ENCODE measurements at places on chromosomes 12 and 14. TPM values are rescaled to one million over a fixed set of nuclear protein-coding genes. Genes with fewer than 3 reads are reported as not detected.
A peak's percentile ranks its signal among the peaks of the same experiment; 100 is the strongest.

DNA sequence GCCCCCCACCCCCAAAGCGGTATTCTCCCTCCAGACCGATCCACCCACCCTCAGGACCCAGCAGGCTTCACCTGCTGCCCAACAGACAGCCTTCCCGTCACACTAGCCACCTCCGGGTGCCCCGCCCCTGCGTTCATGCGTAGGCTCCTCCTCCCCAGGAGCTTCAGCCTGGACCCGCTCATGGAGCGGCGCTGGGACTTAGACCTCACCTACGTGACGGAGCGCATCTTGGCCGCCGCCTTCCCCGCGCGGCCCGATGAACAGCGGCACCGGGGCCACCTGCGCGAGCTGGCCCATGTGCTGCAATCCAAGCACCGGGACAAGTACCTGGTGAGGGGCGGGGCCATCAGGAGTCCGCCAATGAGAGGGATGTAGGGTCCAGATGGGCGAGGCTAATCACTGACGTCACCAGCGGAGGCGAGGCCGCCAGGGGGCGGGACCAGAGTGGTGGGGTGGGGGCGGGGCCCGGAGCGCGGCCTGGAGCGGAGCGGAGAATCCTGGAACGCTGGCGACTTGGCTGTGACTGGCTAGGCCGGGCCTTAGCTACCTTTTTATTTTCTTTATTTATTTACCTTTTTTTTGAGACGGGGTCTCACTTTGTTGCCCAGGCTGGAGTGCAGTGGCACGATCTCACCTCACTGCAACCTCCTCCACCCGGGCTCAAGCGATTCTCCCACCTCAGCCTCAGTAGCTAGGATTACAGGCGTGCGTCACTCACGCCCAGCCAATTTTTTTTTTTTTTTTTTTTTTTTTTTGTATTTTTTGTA, 4.4 kb downstream of the TNS2 start:
- DNase-seq = peak; percentile 77

DNA sequence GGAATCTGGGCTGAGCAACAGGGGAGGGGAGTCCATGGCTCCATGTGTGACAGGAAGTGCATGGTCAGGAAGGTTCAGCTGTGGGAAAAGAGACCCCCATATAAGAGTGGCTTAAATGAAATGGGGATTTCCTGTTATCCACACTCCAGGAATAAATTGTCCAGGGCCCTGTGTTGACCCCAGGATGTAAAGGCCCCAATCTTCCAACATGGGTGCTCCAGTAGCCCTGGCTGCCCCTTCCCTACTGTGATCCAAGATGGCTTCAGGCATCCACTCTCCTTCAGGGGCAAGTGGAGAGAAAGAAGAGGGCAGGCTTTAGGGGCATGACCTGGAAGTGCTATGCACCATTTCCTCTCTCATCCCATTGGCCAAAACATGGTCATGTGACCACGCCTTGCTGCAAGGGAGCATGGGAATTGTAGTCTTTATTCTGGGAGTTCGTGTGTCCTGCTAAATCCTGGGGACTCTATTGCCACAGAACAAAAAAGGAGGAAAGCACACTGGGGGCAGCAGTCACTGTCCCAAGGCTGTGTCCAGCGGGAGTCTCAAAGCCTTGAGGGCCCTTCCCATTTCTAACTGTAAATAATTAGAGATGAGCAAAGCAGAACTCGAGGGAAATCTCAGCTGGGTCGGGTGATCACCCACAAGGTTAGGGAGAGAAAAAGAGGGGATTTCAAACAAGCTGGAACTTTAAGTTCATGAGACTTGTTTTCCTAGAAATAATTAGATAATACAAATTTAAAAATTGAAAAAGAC, 289.2 kb downstream of the ADGRD1 start:
- DNase-seq = no peak

DNA sequence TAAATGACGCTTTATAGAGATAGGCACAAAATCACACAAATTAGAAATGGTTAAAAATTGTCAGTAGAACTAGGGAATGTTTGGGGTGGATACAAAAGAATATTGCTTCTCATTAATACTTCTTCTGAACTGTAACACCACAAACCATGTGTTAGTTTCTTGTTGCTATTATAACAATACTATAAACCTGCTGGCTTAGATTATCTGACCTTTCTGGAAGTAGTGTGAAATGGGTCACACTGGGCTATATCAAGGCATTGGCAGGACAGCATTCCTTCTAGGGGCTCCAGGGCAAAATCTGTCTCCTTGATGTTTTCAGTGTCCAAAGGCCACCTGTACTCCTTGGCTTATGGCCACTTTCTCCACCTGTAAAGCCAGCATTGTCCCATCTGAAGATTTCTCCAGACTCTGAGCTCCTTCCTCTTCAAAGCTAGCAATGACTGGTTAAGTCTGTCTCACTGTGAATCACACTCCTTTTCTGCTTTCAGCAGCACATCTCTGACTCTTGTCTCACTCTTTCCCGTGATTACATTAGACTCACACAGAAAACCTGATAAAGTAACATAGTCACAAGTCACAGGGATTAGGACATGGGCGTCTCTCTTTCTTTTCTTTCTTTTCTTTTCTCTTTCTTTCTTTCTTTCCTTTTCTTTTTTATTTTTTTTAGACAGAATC, 86.3 kb downstream of the SLC15A4 start:
- no peak for DNase-seq

GRCh38 chr14:55908106-55908505, 210.1 kb upstream of the PELI2 start:
- DNase-seq = no peak

- DNase-seq = no peak
Observed at GRCh38 chr12:119678459-119678858, 10.5 kb downstream of the PRKAB1 start.

- DNase-seq = no peak
Observed at GRCh38 chr12:54358191-54358944, 5.9 kb downstream of the GPR84 start.

DNA sequence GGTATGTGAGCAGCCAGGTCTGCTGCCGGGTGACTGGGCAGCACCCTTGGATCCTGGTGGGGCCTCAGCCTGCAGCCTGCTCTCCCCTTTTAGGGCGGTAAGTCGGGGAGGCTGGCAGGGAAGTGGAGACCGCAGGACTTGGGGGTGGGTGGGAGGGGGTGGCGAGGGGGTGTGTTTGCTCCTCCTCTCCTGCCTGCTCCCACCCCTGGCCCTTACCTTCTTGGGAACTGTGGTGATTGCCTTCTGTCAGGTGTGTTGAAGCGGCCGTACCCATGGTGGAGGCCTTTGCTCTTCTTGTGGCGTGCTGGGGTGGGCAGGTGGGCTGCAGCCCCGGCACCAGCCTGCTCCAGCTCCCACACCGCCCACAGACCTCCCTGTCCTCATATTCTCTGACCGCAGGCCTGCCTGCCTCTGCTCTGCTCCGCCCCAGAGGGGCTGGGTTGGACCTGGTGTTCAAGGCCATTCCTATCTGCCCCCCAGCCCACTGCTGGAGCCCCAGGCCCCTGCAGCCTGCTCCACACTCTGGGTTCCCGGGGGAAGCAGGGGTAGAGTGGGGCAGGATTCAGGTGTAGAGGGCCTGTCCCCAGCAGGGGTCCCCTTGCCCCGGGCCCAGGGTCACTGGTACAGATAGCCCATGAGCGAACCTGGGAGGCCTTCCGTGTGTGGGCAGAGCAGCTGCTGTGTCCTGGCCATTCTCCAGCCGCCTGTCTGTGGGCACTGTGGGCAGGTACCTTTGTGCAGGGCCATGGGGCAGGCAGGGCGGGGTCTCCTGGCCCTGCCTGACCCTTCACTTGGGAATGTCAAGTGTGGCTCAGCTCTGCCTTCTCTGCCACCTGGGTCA, 5.2 kb downstream of the TEDC1 start:
- DNase-seq = no peak

DNA sequence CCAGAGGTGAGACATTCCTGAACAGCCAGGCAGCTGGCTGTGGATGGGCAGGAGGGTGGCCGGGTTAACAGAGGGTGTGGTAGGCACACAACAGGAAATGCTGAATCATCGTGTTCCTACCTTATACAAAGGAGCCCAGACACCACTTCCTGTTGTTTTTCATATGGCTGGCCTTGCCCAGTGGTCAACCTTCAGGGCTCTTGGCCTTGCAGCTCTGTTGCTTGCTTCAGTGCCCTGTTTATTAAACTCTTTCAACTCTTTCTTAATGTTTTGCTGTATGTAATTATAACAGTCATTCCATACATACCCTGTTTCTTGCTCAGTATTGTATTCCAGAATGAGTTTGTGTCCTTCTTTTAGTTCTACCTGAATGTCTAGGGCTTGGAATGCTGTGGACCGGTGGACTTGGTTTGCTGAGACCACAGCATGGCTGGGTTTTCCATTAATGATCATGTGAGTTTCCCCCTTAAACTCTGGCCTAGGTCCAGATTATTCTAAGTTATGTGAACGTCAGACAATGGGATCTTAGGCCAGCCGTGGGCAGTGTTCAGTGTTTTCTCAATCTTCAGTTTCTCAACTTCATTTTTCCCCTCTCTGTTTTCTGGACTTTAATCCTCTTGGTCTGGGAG, 11.9 kb downstream of the CFAP54 start:
- peak; percentile 61 for DNase-seq

DNA sequence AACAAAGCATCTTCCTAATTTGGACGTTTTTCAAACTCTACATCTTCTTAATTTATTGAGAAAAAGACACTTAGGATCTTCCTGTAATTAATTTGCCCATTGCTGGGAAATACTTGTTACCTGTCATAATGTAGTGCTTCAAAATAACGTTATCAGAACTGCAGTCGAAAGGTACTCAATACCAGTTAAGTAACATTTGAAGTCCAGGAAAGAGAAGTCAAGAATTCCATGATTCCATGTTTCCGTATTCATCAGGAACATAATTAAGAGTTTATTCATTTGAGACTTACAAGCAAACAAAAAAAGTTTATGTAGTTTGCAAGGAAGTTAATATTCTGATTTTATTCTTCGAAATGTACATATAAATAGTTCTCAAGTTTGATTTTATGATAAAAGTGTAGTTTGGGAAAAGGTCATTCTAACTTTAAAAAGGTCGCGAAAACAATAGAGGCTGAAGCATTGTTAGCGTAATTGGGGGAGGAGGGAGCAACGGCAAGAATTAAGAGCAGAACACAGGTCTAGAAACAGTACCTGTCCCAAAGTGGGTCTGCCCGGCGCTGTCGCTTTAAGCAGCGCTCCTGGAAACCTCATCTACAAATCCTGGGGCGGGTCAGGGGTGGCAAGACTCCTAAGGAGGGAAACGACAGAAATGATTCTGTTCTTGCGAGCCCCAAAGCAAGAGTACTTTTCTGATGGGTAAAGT, 1.2 kb upstream of the KCNMB4 start:
- DNase-seq = no peak

- DNase-seq = no peak
Observed at GRCh38 chr14:27730204-27730603, 1036.4 kb upstream of the FOXG1 start.

DNA sequence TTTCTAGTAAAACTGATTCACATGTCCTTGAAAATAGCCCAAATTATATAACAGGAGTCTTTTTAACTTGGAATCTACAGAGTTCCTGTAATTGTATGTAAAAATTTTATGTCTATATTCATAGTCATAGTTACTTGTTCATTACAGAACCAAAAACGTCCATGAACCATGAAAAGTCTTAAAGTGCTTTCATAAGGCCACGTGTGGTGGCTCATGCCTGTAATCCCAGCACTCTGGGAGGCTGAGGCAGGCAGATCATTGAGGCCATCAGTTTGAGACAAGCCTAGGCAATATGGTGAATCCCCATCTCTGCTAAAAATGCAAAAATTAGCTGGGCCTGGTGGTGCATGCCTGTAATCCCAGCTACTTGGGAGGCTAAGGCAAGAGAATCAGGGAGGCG, 48.4 kb downstream of the GALNT4 start:
- no peak for DNase-seq

GRCh38 chr12:11954181-11954580, 116.6 kb upstream of the BCL2L14 start:
- DNase-seq = no peak

DNA sequence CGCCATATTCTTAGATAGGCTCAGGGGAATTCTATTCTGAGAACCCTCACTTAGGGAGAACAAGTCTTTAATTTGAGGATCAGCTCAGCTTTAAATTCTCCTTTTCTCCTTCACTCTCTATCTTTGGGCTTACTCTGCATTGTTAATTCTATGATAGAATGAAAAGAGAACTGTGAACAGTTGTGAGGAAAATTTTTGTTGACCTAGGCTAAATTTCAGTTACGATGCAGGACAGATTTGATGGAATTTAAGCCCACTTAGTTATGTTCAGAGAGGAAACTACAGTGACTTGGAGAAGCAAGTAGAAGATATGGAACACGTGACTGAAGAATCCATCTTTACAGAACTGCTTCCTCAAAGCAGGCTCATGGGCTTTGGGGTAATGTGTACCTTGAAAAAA, 82.7 kb downstream of the TBC1D30 start:
- no peak for DNase-seq

DNA sequence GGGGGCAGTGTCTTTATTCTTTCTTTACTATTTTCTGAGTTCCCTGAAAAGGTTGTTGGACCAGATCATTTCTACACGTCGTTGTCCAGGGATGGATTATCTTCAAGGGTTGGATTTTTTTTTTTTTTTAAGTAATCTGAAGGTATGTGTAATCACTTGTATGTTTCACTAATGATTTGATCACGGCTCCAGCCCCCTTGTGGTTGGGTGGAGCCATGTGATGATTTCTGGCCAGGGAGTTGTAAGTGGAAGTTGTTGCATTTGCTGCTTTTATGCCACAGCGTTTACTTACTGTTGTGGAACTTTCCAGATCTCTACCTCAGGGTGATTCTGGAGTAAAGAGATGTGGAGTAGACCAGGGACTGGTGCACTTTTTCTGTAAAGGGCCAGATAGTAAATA, 390.3 kb downstream of the AACS start:
- DNase-seq = no peak

DNA sequence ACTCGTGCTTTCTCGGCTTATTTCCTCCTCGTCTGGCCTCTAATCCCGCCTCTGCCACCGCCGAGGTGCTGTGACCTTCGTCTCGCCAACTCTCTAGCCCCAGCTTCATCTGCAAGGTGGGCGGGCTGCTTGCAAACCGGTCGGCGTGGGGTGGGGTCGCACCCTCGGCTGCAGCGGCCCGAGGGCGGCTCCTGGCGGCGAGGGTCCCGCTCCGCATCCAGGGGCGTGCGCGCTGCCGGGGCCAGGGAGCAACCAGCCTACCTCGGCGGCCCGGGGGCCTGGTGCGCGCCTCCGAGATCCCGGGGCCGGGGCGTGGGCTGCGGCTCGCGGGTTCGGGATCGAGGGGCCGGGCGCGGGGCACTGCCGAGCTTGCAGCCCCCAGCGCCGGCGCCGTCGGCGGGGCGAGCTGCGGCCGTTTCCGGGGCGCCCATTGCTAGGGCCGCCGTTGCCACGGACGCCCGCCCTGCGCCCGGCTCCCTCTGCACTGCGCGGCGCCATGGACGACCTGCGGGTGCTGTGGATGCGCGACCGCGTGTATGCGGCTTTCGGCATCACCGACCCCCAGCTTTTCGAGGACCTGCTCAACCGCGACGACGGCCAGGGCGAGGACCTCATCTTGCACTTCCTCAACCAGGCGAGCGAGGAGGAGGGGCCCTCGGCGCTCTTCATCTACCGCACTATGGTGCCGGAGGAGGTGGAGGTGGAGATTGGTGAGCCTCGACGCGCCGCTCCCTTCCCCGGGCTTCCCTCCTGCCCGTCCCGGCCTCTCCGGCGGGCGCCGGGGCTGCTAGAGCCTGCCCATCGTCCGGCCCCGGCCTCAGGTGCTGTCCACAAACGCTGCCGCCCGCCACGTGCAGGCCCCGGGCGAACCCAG, at the start of gene DNAH10:
Gene DNAH10 (plus strand): TSS at position 461 of the 874 bp plus-strand sequence. CDS start 36 bp downstream, at position 497.
- DNase-seq = no peak

The RNF10 gene
- 44.4 TPM for total RNA-seq

The RND1 gene
- total RNA-seq = not detected

The TMCC3 gene
- 0.36 TPM for total RNA-seq

The PTGDR gene
- total RNA-seq = not detected

The LRIG3 gene
- 71.2 TPM for total RNA-seq

The KCNH5 gene
- total RNA-seq = under 0.01 TPM

The NOVA1 gene
- 0.90 TPM for total RNA-seq

Data from IMR-90 (cell line).